Ecto neural progenitor cell (in vitro differentiated cells): ENCODE measurements at places on chromosomes 7 and 10.

GRCh38 chr10:114767101-114767985 is 54.2 kb upstream of the FHIP2A start:
- no peak for DNase-seq

DNA sequence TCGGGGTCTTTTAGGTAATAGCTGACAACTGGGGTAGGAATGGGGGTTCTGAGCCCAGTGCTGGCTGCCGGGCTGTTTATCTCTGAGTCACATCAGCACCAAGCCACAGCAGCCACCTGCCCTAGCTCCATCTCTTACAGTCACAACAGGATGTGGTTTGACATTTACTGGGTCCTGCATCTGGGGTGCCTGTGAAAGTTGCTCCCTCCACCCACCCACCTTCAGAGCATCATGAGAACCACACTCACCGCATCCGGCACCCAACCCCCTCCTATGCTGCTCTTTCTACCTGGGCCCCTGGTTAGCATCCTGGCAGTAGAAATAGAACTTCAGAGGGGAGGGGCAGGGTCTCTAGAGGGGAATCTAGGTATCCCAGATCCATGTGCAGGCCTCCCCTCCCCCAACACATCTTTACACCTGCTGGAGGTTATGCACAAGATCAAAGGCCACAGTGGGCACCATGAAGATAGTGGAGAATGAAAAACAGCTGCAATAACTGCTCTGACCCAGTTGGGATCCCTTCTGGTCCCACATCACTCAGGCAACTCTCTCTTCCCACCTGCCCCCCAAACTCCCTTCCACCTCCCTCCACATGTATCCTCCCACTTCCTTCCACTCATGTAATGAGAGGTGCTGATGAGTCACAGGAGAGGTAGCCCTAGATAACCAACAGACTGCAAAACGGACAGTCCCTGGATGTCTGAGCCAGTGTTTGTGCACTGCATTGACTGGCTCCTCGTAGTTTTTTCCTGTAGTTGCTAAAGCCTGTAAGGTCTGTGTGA is 38.2 kb downstream of the PRSS2 start:
- no peak for DNase-seq

- no peak for DNase-seq
These were observed 101.2 kb downstream of the RPS24 start for GRCh38 chr10:78134773-78135306.

- DNase-seq = no peak
These were observed 21.4 kb upstream of the SIRT1 start for GRCh38 chr10:67863094-67863493.

DNA sequence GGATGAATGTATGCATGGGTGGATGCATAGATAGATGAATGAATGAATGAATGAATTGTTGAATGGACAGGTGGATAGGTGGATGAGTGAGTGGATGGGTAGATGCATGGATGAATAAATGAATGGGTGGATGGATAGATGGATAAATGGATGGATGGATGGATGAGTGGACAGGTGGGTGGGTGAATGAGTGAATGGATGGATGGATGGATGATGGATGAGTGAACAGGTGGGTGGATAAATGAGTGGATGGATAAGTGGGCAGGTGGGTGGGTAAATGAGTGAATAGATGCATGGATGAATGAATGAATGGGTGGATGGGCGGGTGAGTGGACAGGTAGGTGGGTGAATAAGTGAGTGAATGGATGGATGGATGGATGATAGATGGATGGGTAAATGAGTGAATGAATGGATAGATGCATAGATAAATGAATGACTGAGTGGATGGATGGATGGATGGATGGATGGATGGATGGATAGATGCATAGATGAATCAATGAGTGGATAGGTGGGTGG is 72.6 kb downstream of the MYL10 start:
- no peak for DNase-seq

- peak; percentile 64 for DNase-seq
These were observed 17.1 kb downstream of the CHST3 start for GRCh38 chr10:71981015-71981875.

- DNase-seq = no peak
These were observed 55.0 kb upstream of the LBX1 start for GRCh38 chr10:101284101-101284743.

GRCh38 chr7:141563956-141564623 is 12.9 kb downstream of the AGK start:
- DNase-seq = no peak

GRCh38 chr7:27750316-27750715 is 10.4 kb downstream of the TAX1BP1 start:
- DNase-seq = no peak

- DNase-seq = no peak
These were observed 217.8 kb upstream of the FRMD4A start for GRCh38 chr10:14548474-14548873.

DNA sequence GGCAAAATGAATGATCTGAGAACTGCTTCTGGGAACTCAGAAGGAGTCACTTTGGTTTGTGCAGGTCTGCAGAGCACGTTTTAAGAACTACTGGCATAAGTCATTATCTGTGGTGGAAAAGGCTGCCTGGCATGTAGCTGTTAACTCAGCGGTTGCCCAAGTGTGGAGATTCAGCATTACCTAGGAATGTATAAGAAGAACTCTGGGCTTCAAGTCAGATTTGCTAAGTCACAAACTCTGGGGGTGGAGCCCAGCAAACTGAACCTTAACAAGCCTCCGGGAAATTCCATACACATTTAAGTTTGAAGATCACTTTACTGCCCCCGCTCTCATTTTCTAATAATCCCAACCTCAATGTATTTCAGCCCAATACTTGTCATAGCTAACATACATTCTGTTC is 31.1 kb downstream of the PLXDC2 start:
- DNase-seq = no peak

DNA sequence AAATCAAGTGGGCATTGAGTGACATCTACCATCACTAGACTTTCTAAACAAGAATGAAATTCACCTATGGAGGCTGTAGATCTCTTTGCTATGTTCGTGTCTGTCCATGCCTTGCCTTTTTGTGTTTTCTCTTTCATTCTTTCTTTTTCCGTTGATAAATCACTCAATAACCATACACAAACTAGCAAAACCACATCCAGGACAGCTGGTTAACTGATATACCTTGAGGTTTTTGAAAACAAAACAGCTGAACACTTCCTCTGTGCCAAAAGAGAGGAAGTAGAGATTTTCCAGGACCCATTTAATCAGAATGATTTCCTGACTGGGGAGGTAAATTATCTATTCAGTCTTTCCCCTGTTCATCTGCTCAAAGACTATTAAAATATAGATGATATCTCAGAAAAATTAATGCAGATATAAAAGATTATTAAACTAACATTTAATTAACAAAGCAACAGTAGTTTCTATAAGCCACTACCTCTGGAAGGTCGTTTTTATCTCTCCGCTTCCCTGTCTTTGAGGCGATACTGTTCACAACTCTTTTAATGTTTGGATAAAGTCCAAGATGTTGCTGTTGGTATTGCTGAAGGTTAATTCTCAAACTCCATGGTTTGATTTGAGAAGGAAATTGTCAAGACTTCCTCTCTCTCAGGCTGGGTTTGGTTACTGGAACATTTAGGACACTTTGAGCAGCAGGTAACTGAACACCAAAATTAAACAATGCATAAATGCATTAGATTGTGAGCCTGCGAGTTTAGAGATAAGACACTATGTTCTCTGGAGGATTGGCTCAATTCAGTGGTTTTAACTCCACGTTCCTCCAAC is 24.4 kb upstream of the C10orf67 start:
- no peak for DNase-seq

- DNase-seq = no peak
These were observed 121.3 kb downstream of the RGS10 start for GRCh38 chr10:119420950-119421875.

DNA sequence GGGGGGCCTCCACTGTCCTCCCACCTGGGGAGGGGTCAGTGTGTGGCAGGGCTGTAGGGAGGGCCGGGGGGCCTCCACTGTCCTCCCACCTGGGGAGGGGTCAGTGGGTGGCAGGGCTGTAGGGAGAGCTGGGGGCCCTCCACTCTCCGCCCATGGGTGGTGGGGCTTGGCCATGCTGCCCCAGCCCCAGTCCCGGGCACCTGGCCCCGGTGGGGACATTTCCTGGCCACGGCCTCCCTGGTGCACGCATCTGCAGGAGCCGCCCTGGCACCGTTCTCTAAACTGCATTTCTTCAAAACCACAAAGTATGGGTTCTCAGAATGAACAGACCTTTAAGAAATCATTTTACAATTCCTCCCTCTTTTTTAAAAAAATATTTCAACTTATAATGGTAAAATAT is 89.3 kb upstream of the PDGFA start:
- DNase-seq = no peak

- DNase-seq = no peak
These were observed 45.4 kb downstream of the CALML3 start for GRCh38 chr10:5570007-5570655.

- no peak for DNase-seq
These were observed 66.5 kb downstream of the CDK6 start for GRCh38 chr7:92769844-92770243.

- DNase-seq = no peak
These were observed 8.9 kb downstream of the COL17A1 start for GRCh38 chr10:104076743-104077160.

DNA sequence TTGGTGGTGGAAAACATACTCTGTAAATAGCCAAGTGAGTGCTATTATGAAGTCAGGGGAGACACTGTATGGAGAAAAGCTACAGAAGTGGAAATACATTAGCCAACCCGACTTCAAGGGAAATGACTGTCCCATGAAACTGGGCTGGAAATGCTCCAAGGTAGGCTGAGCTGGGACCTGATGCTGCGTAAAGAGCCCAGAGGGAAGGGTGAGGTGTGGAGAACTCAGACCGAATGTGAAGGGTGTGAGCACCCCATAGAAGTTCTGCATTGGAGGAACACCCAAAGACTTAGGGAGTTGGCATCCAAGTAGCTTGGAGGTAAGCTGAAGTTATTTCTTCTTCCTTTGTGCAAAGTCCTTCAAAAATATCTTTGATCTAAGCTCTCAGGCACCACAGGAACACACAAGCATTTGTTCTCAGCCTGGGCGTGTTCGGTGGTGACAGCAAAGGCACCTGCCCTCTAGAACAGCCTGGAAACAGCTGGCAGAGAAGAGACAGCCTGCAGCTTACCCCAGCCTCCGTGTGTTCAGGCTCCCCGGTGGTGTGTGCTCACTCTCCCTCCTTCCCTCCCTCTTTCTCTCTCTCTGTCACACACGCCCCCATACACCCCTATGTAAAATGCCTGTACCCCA is 19.1 kb upstream of the GJD4 start:
- no peak for DNase-seq

GRCh38 chr7:131562941-131563340 is 6.5 kb upstream of the PODXL start:
- no peak for DNase-seq

- DNase-seq = no peak
These were observed 33.4 kb downstream of the LARP4B start for GRCh38 chr10:898141-898540.

GRCh38 chr10:5581670-5582566 is 57.2 kb downstream of the CALML3 start:
- no peak for DNase-seq

- DNase-seq = no peak
These were observed 192.1 kb upstream of the MGMT start for GRCh38 chr10:129274748-129275474.

GRCh38 chr10:119831656-119832055 is 41.0 kb downstream of the MCMBP start:
- DNase-seq = no peak

DNA sequence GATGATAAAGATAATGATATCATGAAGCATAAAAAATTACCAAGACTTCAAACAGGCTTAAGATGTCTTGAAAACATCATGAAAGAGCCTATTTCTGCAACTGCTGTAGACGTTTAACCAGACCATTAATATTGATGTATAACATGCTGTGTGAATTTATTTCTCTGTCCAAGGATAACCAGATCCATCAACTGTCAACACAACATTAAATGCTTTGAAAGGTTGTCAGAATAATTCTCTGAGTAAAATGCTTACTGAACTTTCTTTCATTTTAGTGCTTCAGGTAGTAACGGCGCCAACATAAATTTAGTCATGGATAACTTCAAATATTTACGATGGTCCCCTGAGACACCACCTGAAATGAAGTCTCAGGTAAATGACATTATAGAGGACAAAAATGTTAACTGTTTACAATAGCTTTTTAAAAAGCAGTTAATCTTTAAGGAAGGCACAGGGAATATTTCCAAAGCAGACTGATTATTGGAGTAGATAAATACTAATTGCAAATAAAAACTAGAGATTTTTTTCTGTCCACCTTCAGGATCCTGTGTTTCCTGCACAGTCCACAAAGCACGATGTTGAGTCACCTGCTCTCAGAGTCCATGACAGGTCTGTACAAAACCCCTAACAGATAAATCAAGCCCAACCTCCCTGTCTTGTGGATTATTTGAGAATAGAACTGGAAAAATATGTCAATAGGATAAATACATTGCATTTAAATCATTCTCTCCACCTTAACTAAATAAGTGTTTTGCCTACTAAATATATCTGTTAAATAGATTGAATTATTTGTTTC is 1213.2 kb downstream of the XPNPEP1 start:
- DNase-seq = no peak

GRCh38 chr7:136859803-136860202 is 8.6 kb upstream of the CHRM2 start:
- DNase-seq = no peak

DNA sequence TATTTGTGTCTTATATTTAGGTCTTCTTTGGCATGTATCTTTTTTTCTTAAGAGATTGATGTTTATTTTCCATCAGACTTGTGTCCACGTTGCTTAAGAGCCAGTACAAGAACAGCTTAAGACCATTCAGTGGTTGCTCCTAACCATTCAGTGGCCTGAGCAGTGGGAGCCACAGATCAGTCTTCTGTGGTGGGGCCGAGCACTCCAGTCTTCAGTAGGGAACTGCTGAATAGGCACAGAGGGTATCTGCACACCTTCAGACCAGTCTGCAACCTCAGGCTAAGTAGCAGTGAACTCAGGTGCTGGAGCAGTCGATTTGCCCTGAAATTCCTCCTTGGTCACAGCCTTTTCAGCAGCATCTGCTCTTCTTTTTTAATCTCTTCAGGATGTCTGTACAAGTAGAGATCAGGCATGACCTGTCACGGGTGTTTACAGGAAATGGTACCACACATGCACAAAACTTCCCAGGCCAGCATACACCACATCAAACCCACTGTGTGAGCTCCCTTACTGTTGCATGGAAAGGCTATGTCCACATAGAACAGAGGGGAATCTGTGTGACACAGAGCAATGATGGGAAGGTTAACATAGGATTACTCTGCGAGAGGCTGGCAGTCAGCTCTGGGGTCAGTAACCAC is 51.5 kb downstream of the FAM107B start:
- no peak for DNase-seq

DNA sequence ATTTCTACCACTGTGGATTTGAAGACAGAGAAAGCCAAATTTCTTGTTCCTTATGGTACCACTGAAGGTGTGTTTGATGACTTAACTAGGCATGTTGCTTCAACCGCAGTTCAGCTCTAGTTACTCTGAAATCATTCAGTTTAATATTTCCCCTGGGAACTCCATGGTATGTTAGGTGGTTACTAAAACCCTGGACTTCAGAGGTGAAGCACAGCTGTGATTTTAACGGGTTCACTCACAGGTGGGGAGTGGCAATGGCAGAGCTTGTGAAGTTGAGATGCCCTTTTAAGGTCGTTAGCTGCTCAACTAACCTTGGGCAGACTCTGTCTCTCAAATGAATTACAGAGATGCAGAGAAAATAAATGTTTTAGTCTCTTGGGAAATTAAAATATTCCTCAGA is 163.6 kb upstream of the PHYHIPL start:
- no peak for DNase-seq
